A549 treated with GW870086 at 1 μM for 4 hours (cell line): ENCODE measurements at places on chromosomes 6 and 20. TPM values are rescaled to one million over a fixed set of nuclear protein-coding genes. Genes with fewer than 3 reads are reported as not detected.

The TLDC2 gene
- total RNA-seq: not detected in 5 replicates

The IER3 gene
- total RNA-seq: 66.7 to 100 TPM (median 95.1 TPM) in 5 replicates

The TRERF1 gene
- total RNA-seq: 4.7 to 7.1 TPM (median 5.9 TPM) in 5 replicates

The BHLHE23 gene
- total RNA-seq: not detected in 5 replicates

The SPINT4 gene
- total RNA-seq: not detected in 5 replicates

The EFCAB8 gene
- not detected in 5 replicates for total RNA-seq

The KHDRBS2 gene
- not detected in 5 replicates for total RNA-seq

The TTK gene
- total RNA-seq: 14.3 to 21.1 TPM (median 18.9 TPM) in 5 replicates
